ENCODE measurements at places on chromosomes 1 and 21.

DNA sequence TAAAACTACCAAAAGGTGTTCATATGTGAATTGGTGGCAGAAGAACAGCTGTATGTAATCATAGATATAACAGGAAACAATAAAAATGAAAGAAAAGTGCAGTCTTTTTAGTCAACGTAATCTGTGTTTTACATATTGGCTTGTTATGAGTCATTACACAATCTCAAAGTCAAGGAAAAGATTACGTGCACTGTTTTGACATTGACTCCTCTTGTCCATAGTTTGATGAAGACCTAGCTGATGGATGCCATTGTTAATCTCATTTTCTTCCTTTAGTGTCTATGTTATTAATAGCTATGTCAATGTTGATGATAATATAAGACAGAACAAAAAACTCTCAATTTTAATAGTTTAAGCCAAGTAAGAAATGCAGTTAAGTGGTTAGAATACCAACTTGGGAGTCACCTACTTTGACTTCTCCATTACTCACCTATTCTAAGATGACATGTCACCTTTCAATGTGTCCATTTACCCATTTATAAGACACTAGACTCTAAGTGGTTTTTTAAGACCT is 84.5 kb upstream of the SAMSN1 start:
- DNase-seq: no peak

DNA sequence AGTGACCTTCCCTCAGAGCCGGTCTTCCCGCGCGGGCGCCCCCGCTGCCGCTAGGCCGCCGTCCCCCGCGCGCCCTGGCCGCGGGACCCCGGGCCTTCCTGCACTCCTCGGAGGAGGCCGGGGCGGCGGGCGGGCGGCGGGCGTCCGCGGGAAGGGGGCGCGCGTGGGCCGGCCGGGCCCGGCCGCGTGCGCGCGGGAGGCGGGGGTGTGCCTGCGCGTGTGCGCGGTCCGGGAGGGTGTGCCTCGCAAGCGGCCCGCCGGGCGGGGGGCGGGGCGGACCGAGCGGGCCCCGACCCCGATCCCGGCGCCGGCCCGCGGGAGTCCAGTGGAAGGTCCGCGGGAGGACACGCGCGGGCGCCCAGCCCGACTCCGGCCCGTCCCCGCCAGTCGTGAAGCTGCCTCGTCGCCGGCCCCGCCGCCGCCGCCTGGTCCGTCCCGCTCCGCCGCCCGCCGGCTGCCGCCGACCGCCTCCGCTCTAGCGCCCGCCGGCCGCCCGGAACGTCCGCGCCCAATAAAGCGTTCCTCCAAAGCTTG is 438 bp downstream of the MRPS6 start:
- no peak for DNase-seq

DNA sequence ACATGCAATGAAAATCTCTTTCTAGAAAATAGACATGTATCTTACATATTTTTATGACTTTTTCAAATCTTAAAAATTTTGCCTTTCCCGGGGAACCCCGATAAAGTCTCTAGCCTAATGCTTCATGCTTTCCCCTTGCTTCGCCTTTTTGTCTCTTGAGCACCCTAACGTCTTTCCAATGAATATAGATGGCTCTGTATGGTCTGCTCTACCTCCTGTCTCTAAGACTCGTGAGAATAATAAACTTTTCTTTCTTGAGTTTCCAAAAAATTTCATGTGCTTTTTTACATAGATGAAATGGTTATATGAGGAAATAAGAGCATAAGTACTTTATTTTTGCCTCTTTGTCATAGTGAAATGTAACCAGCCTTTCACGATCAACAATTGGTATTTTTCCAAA is 202.6 kb downstream of the PDE4B start:
- DNase-seq: no peak

- no peak for DNase-seq
These were observed 167.2 kb upstream of the HMCN1 start for GRCh38 chr1:185566995-185567394.

GRCh38 chr1:3992103-3992556 is 92.1 kb upstream of the C1orf174 start:
- DNase-seq: no peak

- DNase-seq: no peak
These were observed 194.5 kb downstream of the HS2ST1 start for GRCh38 chr1:87108814-87109411.

GRCh38 chr1:20885121-20885520 is 98.0 kb upstream of the HP1BP3 start:
- no peak for DNase-seq

- no peak for DNase-seq
These were observed 73.5 kb downstream of the WLS start for GRCh38 chr1:68158837-68159236.

GRCh38 chr21:15026370-15026769 is 38.4 kb downstream of the NRIP1 start:
- no peak for DNase-seq

DNA sequence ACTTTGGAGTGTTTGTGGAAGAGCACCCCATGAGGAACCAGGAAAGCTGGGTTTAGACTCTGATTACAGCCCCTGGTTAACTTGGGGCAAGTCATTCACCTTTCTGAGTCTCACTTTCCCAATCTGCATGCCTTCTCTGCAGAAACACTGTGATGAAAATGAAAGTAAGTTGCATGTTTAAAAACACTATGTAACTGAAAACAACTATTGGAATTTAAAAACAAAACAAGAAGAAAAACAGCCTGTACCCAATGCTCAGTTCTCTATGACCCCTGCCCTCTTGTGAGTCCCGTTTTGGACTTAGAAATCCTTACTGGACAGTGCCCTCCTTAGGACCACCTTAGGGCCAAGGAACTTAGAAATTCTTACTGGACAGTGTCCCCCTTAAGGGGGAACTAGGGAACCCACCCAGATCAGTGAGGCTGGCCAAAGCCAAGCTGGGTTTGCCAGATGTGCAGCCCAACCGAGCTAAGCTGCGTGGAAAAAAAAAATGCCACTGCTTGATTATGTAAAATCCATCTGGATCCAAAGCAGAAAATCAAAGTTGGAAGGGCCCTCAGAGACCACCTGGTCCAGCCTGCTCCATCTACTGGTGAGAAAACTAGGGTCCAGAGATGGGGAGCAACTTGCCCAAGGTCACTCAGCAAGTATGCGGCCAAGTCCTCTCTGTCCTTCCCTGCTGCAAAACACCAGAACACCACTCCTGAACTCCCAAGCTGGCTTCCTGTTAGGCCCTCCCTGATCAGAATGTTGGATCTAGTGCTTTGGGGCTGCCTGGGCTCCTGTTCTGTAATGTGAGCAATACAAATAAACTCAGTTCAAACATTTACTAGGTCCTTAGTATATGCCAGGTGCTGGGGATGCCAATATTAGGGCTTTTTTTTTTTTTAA is 77.7 kb downstream of the MRPL37 start:
- no peak for DNase-seq

- no peak for DNase-seq
These were observed 1.8 kb upstream of the LHX9 start for GRCh38 chr1:197915260-197915861.

GRCh38 chr1:204600203-204600602 is 84.0 kb downstream of the MDM4 start:
- DNase-seq: no peak

DNA sequence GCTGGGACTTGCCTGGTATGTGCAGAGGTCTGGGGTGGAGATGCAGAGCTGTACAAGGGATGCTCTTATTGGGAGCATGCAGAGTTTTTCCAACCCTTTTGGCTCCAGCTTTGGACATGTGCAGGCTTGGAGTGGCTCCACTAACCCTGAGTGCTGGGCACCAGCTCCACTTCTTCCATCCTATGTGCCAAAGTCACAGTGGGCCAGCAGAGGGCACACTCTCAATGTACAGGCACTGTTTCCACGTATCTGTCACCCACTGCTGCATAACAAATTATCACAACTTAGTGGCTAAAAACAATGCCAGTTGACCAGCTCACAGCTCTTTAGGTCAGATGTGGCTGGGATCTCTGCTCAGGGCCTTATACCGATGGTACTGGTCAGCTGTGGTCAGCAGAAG is 631.8 kb downstream of the AJAP1 start:
- DNase-seq: no peak
